Lung (tissue), 17 donors: ENCODE measurements at places on chromosomes 13 and 19.
A peak's percentile ranks its signal among the peaks of the same experiment; 100 is the strongest.

DNA sequence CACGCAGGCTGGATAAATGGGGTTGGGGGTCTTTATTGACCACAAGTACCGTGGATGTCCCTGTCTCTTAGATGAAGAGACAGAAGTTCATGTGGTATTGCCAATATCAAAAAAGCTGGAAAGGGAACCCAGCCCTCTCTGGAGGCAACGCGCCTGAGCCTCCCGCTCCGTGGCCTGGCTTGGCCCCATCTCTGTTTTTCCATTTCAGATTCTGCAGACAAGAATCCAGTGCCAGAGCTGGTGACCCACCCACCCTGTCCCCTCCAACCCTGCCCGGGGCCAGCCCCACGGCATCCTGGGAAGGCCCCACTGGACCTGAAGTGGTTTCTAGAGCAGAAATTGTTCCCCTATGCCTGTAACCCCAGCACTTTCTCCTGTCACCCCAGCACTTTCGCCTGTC lies 57.7 kb downstream of the PTPRS start:
- no peak for DNase-seq

DNA sequence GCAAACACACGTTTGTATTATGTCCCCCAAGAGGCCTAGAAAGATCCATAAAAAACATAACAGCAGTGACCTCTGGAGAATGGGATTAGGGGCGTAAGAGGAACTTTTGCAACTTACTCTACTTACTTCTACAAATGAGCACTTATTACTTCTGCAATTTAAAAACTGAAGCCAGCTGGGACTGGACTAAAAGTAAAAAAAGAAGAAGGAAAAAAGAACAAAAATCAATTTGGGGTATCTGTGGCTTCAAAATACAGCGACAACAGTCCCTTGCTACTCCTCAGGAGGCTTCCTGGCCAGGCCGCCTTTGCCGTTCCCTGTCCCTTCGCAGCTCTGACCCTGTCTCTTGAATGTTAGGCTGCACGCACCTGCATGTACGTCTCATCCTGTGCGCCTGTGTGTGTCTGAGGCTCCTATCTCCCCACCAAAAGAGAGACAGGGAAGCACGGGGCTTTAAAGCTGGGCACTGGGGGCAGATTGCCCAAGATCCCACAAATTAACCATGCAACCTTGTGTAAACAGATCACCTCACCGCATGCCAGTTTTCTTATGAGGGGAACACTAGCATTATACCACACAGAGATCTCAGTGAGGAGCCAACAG lies 12.1 kb upstream of the FKRP start:
- DNase-seq = no peak

DNA sequence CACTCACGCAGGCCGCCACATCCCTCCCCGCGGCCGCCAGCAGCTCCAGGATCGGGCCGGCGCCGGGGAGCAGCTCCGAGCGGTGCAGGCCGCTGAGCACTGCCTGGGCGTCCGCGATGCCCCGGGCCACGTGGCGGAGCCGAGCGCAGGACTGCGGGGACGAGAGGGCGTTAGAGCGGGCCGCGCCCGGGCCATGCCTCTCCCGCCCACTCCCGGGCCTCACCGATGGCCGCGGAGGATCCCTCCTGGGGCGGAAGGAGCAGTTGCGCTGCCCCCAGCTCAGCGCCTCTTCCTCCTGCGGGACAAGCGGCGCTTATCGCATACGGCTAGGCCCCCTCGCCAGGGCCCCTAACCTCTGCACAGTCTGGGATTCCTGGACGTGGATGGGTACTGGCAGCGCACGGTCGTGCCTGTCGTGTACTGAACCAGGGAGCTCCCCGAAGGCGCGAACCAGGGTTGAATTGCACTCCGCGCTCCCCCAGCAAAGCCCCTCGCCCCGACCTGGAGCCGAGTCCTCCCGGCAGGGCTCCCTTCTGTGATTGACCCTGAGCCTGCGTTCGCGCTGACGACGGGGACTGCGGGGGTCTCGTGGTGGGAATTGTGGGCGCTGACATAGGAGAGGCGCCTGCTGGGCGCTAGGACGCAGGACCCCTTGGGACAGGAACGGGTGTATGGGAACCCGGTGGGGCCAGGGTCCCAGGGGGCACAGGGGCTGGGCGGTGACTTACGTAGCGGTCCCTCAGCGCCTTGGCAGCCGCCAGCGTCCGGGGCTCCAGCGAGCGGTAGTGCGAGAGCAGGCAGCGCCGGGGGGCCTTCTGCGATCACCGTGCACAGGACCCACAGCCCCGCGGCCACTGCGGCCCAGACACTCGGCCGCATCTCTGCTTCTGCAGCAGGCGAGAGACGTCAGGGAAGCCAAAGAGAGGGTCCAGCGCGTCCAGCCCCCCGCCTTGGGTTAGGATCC lies 673 bp downstream of the IFNL4 start:
- peak; percentile 18 for DNase-seq

GRCh38 chr19:1017115-1017905 lies 3.6 kb downstream of the TMEM259 start:
- no peak for DNase-seq

GRCh38 chr13:75324413-75324940 lies 157.5 kb downstream of the TBC1D4 start:
- DNase-seq = no peak

DNA sequence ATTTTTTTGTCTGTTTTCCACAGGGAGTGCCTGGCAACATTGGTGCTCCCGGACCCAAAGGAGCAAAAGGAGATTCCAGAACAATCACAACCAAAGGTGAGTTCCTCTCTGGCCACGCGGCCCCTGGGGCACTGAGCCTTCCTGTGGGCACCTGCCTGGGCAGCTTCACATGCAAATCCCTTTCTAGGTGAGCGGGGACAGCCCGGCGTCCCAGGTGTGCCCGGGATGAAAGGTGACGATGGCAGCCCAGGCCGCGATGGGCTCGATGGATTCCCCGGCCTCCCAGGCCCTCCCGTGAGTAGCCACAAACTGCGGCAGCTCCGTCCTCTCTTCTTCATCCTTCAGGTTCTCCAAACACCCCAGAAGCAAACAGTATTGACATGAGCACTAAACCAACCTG lies 99.4 kb downstream of the RAB20 start:
- no peak for DNase-seq

- no peak for DNase-seq
Observed at GRCh38 chr13:112772539-112772909, 82.7 kb downstream of the ATP11A start.

- DNase-seq = no peak
Observed at GRCh38 chr19:10593820-10594637, 6.9 kb upstream of the AP1M2 start.

DNA sequence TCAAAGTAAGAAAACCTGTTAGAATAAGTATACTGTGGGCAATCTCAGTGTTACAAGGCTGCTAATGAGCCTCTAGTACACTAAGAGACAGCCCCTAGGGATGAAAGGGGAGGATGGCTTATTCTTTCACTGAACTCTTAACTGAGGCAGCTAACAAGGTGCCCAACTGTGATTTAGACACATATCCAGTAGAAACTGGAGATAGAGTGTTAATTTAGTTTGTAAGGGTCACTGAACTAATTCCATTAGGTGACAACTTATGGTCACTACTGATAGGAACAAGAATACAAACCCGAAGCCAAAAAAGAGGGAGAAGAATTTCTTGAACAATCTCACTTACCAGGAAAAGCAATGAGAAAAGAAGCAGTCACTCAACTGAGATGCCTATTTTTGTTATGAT lies 1010.6 kb downstream of the PCDH9 start:
- DNase-seq = no peak

DNA sequence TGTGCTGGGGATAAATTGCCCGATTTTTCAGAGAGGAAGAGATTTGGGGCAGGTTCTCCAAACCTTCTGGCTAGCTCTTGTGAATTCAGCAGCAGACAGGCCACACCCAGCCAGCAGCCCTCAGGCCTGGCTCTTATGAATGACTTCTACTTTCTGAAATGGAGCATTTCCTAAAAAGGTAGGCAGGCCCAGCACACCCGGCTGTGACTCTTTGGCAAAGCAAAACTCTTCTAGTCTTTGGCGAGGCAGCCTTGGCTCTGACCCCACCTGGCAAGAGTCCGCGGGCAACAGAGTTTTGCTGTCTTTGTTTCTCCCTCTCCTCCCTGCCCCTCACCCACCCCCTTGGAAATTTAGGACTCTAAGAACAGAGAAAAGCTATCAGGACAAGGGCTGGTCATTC lies 221.2 kb downstream of the ZNF536 start:
- no peak for DNase-seq

DNA sequence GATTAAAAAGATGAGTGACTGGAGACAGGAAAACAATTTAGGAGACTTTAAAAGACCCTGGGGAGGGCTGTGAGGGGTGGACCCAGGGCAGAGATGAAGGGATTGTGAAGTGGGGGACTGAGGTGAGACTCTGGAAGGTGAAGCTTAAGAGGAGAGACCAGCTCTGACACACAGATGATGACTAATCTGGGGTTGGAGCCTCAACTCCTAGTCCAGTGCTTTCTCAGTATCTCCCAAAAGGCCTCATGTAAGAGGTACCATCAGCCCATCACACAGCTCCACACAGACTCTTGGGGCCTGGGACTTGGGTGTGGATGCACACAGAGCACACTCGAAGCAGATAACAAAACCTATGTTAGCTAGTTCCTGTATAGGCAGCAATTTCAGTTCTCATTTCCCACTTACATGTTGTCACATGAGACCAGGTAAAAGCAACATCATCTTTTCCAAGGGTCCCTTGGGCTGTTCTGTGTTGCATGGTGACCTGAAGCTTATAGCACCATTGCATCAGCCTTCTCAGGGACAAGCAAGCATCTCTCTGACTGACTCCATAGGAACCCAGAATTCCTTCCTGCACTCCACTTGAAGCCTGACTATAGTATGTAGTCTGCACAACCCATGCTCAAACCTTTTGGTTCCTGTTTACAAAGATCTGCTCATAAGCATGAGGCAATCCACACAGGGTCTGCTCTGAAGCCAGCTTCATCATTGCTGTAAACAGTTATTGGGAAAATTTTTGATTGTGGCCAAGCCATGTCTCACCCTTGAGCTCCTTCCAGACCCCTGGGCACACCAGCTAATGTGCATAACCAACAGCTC lies 88.6 kb upstream of the MYCBP2 start:
- no peak for DNase-seq

GRCh38 chr13:42061943-42062342 lies 13.5 kb downstream of the DGKH start:
- DNase-seq = no peak

- DNase-seq = peak; percentile 48
Observed at GRCh38 chr13:28819735-28820098, 422 bp upstream of the MTUS2 start.

GRCh38 chr13:62879071-62879470 lies 1463.4 kb upstream of the PCDH20 start:
- no peak for DNase-seq

DNA sequence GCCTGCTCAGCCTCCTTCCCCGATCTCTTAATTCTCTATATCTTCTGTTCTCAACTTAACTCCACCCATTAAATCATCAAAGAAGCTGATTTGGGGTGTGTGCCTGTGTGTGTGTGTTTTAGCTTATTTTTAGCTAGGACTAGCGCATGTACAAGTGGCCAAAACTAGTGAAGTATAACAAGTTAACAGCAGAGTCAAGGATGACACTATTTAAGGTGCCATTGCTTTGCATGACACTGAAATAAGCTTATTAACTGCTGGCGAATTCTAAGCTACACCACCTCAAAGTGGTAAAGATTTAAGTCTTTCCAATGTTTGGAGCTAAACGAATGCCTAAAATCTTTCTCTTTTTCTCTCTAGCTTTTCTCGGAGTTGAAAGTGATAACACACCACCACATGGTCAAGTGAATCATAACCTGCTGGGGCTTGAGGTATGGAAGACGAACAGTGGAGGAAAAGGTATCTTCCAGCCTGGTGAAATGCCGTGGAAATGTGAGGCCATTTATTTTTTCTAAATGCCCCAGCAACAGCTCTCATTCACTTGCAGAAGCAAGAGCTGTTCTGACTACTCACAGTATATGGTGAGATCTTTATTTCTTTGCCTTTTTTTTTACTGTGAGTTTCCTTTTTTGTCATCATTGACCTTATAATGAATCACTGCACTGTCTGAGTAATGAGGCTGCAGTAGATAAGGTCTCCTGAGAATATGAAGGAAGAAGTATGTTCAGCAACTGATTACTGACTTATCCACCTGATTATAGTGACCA lies 570.3 kb downstream of the PCDH9 start:
- DNase-seq = no peak

GRCh38 chr13:71278512-71278911 lies 588.5 kb downstream of the DACH1 start:
- DNase-seq = no peak

GRCh38 chr13:107241381-107241780 lies 673.4 kb upstream of the ARGLU1 start:
- no peak for DNase-seq

DNA sequence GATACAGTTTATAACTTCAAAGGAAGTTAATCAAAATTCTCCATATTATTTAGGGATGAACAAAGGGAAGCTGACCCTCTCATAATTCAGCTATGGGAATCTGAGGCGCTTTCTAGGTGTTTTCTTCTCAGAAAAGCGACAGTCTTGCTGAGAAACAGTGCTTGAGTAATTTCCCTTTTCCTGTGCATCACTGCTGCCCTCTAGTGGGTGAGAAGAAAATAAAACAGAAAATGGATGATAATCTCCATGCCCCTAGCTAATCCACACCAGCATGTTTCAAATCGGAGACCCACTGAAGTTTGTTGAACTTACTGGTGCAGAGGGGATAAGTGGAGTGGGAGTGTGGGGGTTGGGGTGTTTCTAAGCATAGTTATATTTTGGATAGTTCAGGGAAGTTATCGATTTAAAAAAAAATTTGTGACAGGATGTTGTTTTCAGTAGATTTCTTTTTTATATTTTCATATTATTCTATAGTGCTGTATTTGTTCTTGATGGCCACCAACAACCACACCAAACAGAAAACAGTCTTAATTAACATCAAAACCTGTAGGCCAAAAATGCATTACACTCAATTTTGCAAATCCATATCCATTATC lies 21.4 kb downstream of the LCP1 start:
- DNase-seq = no peak

- no peak for DNase-seq
Observed at GRCh38 chr19:7461841-7462629, 26.8 kb downstream of the PEX11G start.

DNA sequence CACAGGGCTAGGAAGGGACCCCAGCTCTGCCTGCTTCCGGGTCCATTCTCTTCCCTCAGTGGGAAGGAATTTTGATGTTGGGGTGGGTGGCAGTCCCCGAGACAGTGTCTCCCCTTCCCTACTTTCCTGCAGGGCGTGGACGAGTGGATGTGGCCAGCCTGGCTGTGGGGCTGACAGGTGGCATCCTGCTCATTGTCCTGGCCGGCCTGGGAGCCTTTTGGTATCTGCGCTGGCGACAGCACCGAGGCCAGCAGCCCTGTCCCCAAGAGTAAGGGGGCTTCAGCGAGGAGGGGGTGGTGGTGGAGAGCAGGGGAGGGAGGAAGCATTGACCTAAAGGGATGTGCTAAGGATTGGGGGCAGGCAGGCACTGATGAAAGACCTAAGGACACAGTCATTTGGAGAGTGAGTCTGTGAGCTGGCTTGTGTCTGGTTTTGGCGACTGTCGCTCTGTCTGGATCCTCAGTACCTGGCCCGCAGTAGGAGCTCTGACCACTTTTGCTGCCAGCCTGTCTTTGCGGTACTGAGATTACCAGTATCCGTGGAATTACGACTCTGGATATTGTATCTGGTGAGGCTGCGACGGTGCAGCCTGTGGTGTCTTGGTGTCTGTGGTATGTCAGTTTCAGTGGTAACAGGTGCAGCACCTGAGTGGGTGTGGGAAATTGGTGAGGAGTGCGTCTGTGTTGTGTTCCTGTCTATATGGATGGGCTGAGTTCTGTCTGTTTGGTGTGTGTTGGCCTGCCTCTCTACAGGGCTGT lies 2.4 kb upstream of the PRR12 start:
- no peak for DNase-seq

- no peak for DNase-seq
Observed at GRCh38 chr13:32200741-32201140, 114.4 kb downstream of the ZAR1L start.
